A549 treated with CORT108297 at 1 μM for 4 hours (cell line): ENCODE measurements at places on chromosomes 2 and 18. TPM values are rescaled to one million over a fixed set of nuclear protein-coding genes. Genes with fewer than 3 reads are reported as not detected.

TCF23 gene
- total RNA-seq: not detected in 5 replicates

ABCG8 gene
- not detected in 5 replicates for total RNA-seq

MROH2A gene
- total RNA-seq: 0.09 to 0.20 TPM (median 0.15 TPM) in 4 of 5 replicates, not detected in the other

APOB gene
- total RNA-seq: not detected in 5 replicates

EPB41L3 gene
- total RNA-seq: 0.21 to 0.74 TPM (median 0.23 TPM) in 5 replicates

NYAP2 gene
- total RNA-seq: not detected in 5 replicates

ZNF516 gene
- total RNA-seq: 3.0 to 5.4 TPM (median 4.5 TPM) in 5 replicates

NGEF gene
- 15.2 to 21.6 TPM (median 17.6 TPM) in 5 replicates for total RNA-seq

SLC9A4 gene
- not detected in 5 replicates for total RNA-seq

SP110 gene
- 5.1 to 7.8 TPM (median 7.0 TPM) in 5 replicates for total RNA-seq

SPHKAP gene
- total RNA-seq: 0.02 TPM in 1 of 5 replicates, not detected in the others
